ENCODE measurements at places on chromosomes 5 and 9.
A peak's percentile ranks its signal among the peaks of the same experiment; 100 is the strongest.

DNA sequence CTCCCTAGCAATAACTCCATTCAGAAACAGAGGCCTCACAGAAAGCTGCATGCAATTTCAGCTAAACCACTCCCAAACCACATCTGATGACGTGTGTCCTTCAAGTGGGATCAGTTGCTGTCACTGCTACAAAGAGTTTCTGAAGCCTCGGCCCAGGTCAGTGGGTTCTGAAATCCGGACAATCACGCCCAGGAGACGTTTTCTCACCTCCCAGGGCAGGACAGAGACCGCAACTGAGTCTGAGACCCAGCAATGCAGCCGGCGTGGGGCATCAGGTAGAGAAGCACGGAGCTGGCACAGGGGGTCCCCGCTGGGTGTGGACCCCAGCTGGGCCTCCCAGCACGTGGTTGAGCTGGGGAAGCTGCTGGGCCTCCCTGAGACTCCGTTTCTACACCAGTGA lies 2.6 kb upstream of the UBE2QL1 start:
- DNase-seq, result no peak

- no peak for DNase-seq
Measured at GRCh38 chr5:54212331-54212730, 98.0 kb downstream of the ARL15 start.

DNA sequence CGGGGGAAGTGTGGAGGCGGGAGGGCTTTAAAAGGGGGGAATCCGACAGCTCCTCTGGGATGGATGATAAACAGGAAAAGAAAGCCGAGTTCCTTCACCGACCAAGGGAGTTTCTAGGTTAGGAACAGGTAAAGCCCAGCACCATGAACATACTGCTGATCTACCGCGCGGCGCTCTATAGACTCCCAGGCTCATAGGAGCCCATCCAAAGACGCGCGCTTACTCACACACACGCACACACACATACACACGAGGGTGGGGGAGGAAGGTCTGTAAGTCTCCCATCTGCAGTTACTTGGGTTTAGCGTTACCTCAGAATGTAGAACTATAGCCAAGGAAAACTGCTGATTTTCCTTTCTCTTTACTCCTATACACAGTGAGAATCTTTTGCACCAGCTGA lies 2.6 kb upstream of the GABRB2 start:
- DNase-seq, result no peak

- DNase-seq, result no peak
Measured at GRCh38 chr9:90770182-90770738, 31.4 kb upstream of the SYK start.

DNA sequence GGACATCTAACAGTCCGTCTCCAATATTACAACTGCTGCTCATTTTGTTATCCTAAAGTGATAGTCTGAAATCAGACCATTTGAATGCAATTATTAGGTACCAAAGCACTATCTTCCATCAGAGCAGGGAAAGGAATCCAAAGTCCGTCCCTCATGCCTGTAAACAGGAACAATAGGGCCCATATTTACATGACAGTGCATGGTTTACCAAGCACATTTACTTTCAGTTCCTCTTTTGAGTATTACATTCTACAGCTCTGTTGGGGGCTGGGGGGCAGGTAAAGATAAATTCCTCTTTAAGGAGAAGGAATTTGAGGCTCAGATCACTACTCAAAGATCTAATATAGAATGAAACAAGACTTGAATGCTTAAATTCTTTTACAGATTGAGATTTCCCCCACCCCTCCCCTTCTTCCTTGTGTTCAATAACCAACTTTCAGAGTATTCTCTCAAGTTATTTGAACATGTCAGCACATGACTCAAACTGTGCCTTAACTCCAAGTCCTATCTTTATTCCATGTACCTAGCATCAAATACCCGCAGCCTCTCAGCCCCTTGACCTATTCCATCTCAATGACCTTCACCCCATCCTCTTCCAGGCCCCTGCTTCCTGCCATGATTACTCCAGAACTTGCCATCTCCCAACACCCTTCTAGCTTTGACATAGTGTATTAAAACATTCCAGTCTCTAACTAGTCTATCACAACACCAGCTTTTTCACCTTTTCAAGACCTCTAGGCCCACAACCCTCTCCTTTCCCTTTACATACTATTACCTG lies 71.0 kb downstream of the BRINP1 start:
- no peak for DNase-seq

DNA sequence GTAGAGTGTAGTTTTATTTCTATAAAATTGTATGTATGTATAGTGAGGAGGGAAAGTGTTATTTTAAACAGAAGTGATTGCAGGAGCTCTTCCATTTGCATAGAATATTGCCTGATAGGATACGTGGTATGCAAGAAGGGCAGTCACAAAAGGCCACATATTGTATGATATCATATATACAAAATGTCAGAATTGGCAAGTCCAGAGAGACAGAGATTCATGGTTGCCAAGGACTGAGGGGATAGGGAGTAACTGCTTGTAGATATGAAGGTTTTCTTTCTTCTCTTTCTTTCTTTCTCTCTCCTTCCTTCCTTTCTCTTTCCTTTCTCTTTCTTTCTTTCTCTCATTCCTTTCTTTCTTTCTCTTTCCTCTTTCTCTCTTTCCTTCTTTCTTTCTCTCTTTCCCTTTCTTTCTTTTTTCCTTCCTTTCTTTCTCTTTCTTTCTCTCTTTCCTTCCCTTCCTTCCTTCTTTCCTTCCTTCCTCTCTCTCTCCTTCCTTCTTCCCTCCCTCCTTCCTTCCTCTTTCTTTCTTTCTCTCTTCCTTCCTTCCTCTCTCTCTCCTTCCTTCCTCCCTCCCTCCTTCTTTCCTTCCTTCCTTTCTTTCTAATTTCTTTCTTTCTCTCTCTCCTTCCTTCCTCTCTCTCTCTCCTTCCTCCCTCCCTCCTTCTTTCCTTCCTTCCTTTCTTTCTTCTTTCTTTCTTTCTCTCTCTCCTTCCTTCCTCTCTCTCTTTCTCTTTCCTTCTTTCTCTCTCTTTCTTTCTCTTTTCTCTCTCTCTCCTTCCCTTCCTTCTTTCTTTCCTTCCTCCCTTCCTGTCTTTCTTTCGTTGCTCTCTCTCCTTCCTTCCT lies 24.5 kb upstream of the WDR38 start:
- no peak for DNase-seq

DNA sequence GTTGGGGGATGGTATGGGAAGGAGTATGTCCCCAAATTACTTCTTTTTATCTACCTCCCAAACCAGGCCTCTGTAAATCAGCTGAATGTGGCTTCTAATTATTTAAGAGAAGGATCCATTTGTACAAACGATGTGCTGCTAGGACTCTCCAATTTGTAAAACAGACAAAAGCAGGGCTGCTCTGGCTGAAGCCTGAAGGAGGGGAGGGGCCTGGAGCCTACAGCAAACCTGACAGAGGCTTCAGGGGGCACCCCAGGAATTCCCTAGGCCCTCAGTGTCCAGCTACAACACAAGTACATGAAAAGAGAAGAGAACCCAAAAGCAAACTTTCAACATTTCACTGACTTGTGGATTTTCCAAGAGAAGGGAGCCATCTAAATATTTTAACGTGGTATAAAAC lies 939.4 kb upstream of the DMAC1 start:
- no peak for DNase-seq

DNA sequence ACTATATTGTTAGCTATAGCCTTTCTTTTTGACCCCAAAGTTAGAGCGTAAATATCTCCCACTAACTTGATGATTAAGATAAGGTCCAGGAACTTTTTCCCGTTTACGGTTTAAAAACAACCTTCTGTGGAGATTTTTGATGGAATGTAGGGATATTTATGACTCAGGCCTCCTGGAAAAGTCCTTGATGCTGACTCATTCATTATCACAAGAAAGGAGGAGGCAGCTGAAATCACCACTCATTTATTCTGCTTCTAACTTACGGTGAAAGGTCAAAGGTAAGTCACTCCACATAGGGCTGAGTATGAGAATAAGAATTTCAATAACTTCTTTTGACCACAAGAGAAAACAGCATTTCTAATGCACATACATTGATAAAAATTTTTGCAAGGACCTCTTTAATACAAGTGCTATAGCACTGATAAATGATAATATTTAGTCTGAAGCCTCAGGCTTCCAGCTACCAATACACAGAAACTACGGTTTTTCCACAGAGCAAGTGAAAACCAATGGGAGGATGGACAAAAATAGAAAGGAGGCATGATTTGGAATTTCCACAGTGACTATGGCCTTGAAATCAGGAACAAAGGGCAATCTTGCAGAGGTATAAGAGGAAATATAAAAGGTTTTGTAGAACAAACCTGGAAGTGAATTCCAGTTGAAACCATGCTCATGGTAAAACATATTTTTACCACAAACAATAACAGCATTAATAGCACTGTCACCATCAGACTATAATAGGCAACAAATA lies 146.5 kb downstream of the PPP2R2B start:
- DNase-seq, result peak; percentile 92

DNA sequence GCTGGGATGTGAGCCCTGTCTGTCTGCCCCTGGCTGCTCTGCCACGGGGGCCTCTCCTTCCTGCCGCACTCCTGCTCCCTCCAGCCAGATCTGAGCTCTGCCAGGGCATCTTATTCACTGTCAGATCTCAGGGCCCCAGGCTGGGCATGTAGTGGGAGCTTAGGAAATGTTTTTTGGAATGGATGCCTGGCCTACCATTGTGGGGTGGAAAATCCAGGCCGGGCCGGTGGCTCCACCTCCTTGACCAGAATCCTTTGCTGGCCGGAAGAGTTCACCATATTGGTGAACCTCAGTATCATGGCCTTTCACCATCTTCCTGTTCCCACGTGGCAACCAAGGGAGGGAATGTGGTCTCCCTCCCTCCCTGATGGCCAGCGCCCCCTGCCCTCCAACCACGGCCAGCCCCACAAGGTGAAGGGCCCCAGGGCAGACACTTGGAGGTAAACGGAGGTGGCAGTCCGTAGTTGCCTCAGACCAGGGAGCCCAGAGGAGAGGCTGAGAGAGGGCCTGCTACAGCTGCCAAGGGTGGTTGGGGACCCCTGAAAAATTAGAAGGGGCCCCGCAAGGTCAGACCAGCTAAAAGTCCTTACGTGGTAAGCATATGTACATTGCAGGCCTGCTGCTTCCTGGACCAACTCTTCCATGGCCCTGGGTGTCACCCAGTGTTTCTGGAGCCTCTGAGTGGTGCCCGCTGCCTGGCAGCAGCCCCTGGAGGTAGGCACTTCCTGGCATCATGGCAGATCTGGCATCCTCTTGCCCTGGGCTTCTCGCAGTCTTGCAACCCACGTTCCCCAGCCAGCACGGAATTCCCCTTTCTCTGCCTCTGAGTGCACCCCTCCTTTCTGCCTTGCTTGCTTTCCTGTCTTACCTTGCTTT lies 153.3 kb downstream of the RGS3 start:
- no peak for DNase-seq

DNA sequence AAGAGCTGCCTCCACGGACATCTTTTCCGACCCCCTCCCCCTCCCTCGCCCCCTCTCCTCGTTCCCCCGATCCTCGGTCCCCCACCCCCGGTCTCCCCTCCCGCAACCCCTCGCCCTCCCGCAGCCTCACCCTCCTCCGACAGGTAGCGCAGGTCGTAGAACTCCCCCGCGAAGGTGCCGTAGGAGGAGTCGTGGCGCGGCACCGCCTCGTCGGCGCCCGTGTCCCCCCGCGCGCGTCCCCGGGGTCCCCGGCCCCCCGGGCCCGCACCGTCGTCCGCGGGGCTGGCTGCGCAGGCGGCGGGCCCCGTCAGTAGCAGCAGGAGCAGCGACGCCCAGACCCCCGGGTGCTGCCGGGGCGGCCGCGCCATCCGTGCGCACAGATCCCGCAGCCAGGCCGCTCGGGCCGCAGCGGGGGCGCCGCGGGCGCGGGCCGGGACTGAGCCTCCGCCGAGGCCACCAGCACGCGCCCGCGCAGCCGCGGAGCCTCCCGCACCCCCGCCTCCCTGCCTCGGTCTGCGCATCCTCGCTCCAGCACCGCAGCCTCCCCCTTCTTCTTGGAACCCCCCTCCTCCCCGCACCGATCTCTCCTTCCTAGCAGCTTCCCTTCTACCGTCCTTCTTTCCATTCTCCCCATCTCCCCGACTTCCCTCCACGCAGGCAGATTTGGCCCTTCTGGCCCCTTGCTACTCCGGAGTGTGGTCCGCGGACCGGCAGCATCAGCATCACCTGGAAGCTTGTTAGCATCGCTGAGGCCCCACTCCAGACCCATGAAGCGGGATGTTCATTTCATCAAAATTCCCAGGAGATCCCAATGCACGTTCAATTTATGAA lies at the start of gene FRRS1L:
Gene FRRS1L (minus strand): TSS at position 479 of the 831 bp plus-strand sequence. CDS start 111 bp downstream, at position 368.
- no peak for DNase-seq

GRCh38 chr5:168935183-168935582 lies 356.0 kb upstream of the PANK3 start:
- peak; percentile 51 for DNase-seq

DNA sequence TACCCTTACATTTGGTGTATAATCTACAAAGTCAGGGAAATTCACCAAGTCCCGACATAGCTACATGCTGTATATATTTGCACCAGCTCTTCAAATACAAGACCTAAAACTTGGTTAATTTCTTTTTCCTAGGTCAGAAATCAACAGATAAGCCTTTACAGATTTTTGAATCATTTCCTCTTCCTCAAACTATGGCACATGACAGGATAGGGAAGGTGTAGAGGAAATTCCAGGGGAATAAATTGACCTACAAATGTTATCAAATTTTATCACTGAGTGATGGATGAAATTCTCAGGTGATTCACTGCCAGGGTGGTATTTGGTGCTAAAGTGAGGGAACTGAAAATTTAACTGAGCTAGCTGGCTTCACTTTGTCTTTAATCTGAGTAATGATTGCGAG lies 360.0 kb downstream of the BNC2 start:
- peak; percentile 71 for DNase-seq

- DNase-seq, result no peak
Measured at GRCh38 chr9:15423231-15423985, 732 bp downstream of the SNAPC3 start.

- no peak for DNase-seq
Measured at GRCh38 chr5:57862942-57863341, 380.3 kb upstream of the ACTBL2 start.

- peak; percentile 31 for DNase-seq
Measured at GRCh38 chr9:71249729-71250317, 128.4 kb upstream of the TRPM3 start.

GRCh38 chr5:159049844-159050315 lies 49.8 kb downstream of the EBF1 start:
- no peak for DNase-seq

DNA sequence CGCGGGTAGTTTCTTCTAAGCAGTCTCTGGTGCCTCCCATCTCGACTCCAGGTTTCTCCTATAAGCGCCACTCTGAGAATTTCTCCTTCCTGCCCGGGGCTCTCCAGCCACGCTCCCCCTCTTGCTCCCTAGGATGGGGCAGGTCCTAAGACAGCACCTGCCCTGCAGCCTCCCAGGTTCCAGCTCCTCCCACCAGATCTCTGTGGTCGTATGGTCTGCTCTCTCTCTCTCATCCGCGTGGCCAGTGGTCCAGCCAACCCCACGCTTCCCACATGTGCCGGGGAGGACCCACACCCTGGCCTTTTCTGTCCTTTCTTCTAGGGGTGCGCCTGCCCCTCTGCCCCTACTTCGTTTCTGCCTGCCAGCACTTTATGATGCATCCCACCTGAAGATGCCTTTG lies 40.5 kb downstream of the MVB12B start:
- DNase-seq, result no peak

Measured in NCI-H226 (cell line).